Tibial nerve (tissue), 4 donors: ENCODE measurements at places on chromosomes 7 and 10. TPM values are rescaled to one million over a fixed set of nuclear protein-coding genes. Genes with fewer than 3 reads are reported as not detected.

- no peak for DNase-seq
These were observed 80.1 kb downstream of the INPP5A start for GRCh38 chr10:132617737-132618052.

DNA sequence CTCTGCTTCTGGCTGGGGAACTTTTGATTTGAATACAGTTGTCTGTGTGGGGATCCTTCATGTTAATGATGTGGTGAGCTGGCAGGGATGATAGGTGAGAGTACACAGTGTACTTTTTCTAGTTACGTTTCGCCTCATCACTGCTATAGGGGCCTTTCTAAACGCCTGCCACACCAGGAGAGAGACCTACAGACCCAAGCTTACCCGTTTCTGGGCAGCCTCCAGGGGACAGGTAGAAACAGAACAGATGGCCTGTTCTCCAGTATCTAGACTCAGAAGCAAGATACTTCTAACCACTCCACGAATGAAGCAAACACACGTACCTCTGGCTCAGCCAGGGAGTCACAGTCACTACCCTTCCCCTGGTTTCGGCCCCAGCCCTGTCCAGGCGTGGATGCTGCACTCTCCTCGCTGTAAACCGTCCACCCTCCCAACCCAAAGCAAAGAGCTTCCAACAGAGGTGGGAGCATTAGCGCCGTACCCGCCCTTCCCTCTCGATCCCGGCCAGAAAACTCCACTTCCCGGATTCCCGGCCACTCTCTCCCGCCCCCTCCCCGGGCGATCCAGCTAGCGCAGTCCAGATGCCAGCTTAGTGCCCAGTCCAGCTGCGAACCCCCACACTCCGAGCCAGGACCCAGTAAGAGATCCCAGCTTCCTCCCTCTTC is 1.2 kb downstream of the CCDC6 start:
- DNase-seq = no peak

GRCh38 chr7:794671-795329 is 37.5 kb upstream of the SUN1 start:
- no peak for DNase-seq

DNA sequence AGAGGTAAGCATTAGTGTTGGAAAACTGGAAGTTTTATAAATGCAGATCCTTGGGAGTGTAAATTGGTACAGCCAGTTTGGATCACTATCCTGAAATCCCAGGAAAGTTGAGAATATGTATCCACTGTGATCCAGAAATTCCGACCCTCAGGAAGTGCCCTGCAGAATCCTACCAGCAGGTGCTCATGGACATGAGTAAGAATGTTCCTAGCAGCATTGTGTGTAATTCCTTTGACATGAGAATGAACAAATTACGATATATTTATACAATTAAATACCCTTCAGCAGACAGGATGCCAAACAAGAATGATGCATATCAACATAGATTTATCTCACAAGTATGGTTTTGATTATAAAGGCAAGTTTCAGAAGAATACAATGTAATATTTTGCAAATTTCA is 181.6 kb downstream of the XPNPEP1 start:
- no peak for DNase-seq

GRCh38 chr7:121083790-121084251 is 95.3 kb downstream of the CPED1 start:
- DNase-seq = no peak

GRCh38 chr10:121459279-121459621 is 139.0 kb downstream of the FGFR2 start:
- DNase-seq = no peak

DNA sequence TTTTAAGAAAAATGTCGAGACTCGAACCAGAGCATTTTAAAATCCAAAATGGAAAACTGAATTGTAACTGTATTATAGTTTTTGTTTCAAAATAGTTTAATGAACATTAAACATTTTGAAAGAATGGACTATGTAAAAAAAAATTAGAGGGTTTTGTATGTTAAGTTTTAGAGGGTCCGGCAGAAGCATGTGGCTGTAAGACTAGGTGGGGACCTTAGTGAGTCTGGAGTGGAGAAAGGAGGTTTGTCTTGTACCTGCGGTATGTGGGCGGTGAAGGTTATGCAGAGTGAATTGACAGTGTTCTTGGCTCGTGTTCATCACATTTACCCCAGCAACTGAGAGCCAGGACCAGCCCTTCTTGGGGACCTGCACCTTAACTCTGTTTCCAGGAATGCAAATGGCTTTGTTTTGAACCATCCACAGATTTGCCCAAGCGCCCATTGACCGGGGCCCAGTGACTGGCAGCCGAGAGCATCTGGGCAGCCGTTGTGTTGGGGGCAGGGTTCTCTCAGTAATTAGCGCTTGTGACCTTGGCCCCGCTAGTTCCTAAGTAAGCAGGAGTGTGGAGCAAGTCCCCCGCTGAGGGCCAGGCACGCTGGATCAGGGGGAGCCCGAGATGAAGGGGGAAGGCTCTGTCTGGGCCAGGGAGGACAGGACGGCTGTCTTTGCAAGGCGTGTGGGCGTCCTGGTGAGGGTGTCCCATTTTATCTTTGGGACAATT is 1.4 kb upstream of the KLF6 start:
- DNase-seq = no peak

DNA sequence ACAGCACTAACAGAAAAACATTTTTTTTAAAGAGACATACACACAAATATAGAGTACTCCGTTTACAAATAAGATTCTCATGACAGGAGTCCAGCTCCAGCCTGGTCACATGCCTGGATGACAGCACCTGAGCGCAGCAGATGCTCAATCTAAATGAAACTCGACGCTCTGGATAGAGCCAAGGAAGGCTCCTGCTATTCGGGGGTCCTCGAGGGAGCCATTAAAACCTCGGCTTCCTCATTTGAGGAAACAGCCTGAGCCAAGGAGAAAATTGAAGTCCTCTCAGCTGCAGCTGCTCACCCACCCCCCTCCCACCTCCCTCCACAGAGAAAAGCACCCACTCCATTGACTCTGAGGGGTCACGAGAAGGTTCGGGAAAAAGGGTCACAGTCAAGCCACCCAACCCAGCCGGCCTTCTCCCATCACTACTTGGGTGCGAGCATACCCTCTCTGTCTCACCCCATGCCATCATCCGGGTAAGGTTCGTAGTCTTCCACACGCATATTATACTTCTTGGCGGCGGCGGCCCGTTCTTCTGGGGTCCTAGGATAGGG is 673 bp downstream of the NDUFB8 start:
- no peak for DNase-seq

GRCh38 chr10:131356442-131356841 is 44.9 kb upstream of the TCERG1L start:
- DNase-seq = no peak

GRCh38 chr7:105267244-105267643 is 121.5 kb downstream of the SRPK2 start:
- no peak for DNase-seq

GRCh38 chr7:98215561-98216495 is 4.6 kb downstream of the BHLHA15 start:
- no peak for DNase-seq

DNA sequence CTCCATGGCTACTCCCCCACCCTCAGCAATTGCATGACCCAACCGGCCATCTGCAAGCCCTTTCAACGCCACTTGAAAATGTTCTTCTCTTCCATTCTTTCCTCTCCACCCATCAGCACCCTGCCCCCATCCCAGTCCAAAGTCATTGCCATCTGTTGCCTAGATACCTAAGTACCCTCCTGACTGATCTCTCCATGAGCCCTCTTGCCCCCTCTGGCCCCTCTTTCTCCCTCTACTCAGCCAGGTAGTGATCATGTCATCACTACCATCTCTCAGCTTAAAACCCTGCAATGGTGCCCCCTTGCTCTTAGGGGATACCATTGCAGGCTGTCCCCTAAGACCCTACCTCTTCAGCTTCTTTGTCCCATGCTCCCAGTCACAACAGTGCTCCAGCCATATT is 30.5 kb upstream of the BTRC start:
- DNase-seq = no peak

GRCh38 chr10:110416776-110417711 is 80.7 kb upstream of the DUSP5 start:
- no peak for DNase-seq

DNA sequence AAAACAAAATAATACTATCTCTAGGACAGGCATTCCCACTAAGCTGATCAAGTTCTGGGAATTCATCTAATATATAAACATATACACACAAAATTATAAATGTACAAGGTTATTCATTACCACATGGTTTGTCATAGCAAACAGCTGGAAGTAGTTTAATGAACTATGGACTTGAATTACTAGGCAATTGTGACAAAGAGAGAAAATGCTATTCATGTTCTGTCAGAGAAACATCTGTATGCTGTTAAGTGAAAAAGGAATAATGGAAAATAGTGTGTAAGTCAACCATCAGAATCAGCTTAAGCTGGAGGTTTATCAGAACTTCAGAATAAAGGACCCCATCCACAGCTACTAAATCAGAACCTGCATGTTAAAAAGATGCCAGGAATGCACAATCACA is 2.8 kb downstream of the ZNF248 start:
- no peak for DNase-seq

DNA sequence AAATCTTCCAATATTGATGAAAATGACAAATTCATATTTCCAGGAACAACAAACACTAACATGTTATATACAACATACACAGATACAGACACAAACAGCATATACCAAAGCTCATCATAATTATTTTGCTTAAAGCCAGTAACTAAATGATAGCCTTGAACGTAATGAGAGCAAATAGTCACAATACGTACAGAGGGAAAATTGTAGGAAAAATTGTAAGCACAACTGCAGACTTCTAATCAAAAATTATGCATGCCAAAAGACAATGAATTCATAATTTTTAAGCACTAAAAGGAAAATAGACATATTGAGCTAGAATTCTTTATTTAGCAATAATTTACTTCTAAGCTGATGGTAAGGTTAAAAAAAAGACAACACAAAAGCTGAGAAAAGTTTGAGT is 1466.9 kb upstream of the CELF2 start:
- no peak for DNase-seq

- DNase-seq = no peak
These were observed 2.2 kb downstream of the CRTAC1 start for GRCh38 chr10:98028168-98028770.

DNA sequence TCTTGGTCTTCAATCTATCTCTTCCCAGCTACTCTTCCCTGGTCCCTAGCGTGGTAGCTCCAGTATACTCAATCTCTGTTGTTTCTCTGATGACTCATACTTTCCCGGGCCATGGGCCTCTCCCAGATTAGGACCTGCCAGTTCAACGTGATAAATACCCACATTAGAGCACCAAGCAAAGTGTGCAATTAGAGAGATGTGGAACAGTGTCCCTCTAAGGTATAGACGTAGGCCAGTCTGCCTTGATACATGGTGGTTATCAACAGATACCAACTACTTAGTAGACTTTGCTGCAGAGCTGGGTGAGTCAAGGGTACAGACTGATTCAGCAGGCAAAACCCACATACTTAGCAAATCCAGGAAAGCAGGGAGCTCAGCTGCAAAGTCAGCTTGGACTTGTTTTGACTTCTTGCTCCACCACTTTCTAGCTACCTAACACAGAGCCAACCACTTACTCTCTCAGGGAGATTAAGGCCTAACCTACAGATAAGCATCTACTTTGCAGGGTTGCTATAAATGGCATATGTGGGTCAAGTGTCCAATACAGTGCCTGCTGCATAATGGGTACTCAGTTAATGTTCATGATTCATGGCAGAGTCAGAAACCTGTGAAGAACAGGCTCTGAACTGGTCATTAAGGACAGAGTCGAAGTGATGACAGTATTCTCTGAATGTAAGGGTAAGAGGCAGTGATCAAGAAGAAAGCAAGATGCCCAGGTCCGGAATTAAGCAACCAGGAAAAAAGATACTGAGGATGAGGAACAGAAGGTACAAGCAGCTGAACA is 176.1 kb downstream of the CHN2 start:
- DNase-seq = no peak

DNA sequence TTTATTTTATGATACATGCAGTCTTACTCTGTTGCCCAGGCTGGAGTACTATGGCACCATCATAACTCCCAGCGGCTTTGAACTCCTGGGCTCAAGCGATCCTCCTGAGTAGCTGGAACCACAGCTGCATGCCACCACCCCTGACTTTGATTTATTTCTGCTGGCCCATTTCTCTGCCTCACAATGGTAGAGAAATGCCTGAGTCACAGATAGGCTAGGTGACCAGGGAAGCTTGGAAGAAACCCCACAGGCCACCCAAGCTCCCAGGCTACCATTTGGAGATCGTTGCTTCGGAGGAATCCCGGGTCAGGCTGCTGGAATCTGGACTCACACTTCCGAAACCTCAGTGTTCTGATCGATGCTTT is 17.4 kb upstream of the BAIAP2L1 start:
- no peak for DNase-seq

DNA sequence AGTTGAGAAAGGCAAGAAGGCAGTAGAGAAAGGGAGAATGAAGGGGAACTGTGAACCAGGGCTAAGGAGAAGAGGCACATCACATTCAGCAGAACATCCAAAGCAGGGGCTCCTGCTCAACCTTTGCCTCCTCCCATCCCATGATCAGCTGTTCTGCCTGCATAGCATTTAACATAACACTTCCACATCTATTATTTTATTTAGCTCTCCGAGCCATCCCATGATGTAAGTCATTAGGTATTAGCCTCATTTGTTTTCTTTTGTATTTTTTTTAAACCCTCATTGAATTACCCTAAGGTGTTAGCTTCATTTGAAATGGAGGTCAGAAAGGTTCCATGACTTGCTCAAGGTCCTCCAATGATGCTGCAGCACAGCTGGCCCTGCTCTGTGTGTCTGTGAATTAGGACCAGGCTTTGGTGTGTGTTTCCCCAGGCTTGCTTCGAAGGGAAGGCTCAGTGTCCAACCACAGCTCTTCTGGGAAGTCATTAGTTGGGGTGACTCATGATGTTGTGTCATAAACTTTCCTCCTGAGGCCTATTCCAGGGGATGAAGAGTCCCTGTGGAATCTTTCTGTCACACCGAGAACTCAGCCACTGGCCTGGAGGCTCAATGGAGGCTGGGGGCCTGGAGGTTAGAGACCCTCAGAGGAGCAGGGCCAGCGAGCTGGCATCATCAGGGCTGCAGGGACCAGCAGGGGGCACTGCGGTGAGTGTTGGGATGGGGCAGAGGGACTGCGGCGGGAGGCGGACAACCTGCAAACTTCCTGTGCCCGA is 16.5 kb downstream of the NPFFR1 start:
- no peak for DNase-seq

NOS3 gene
- 26.4 TPM for total RNA-seq

LBX1 gene
- not detected for total RNA-seq

SLC13A1 gene
- not detected for total RNA-seq

CNNM1 gene
- total RNA-seq = not detected

DBF4 gene
- total RNA-seq = 23.6 TPM

HYAL4 gene
- total RNA-seq = not detected

PARD3 gene
- 63.6 TPM for total RNA-seq

TRIM50 gene
- not detected for total RNA-seq
